ENCODE measurements at places on chromosomes 5 and 9.

DNA sequence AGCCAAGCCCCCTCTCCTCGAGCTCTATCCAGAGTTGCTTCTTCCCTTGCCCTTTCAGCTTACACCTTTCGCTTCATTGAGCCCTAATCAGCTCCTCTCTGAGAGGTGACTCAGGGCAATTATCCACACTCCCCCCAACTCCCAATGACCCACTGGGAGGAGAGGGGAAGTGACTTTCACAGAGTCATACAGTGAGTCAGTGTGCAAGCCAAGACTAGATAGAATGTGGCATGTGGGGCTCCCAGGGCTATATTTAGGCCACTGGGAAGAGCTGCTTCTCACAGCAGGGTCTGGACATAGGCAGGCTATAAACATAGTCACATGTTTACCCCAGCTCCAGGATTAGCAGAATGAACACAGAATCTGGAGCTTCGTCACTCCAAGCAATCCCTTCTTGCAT, 57.4 kb downstream of the NRG2 start:
- no peak for DNase-seq

GRCh38 chr9:129383019-129383560, 205.0 kb upstream of the IER5L start:
- DNase-seq: peak; percentile 63

DNA sequence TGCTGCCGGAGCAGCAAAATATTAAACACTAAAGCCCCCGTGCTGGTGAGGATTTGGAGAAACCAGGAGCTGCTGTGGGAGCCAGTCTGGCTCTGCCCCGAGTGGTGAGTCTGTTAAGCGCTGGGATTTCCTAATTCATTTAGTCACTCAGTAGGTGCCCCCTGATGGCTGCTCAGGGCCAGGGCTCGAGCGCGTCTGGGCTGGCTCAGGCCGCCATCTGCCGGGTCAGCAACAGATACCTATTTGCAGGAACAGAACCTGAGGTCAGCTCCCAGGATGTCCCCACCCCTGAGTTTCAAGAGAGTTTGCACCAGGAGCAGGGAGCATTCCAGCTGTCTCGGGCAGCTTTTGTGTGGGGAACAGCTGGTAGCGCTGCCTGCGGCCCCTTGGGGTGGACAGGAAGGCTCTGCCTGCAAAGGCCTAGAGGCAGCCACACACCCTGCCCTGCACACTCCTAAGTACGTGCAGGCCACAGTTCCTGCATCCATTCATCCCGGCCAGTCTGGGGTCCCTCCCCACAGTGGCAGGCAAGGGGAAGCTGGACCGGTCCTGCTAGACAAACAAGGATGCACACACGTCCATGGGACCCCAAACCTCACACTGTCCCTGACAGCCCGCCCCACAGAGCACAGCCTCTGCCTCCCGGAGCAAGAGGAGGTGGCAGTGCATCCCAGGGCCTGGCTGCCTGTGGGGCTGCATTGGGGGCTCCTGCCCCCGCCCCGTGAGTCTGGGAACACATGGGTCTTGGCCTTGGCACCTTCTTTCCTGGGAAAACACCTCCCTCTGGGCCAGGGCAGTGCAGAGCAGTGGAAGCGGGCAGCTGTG, 83.7 kb downstream of the ADAMTS2 start:
- no peak for DNase-seq

- no peak for DNase-seq
These were observed 8.6 kb upstream of the ZNF169 start for GRCh38 chr9:94250456-94250855.

DNA sequence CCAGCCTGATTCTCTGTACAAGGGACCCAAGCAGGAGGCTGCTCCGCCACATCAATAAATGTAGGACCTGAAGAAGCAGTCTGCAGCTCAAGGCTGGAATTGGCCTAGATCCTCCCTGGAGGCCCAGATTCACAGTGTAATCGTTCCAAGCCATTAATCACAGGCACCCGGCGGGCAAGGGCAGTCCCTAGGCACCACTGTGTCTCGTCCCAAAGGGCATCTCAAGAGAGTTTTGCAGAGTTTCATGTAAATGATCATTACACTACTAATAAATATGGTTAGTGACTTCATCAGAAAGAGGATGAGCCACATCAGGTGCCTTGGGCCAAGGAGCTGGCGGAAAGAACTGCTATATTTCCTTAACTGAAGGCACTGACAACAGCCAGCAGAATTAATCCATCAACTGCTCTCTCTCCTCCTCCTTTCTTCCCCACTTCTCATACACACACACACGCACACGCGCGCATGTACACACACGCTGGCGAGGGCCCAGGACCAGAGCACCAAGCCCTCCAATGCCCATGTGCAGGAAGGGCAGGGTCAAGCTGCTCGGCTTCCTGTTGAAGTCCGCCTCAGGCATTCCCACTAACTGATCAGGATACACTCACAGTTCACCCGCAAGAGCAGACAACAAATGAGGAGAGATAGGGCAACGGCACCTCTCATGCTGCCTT, 33.9 kb downstream of the GNAQ start:
- DNase-seq: peak; percentile 55

- DNase-seq: no peak
These were observed 67.2 kb downstream of the ZNF354C start for GRCh38 chr5:179127136-179128040.

- DNase-seq: no peak
These were observed 15.6 kb downstream of the NIM1K start for GRCh38 chr5:43207601-43208000.

DNA sequence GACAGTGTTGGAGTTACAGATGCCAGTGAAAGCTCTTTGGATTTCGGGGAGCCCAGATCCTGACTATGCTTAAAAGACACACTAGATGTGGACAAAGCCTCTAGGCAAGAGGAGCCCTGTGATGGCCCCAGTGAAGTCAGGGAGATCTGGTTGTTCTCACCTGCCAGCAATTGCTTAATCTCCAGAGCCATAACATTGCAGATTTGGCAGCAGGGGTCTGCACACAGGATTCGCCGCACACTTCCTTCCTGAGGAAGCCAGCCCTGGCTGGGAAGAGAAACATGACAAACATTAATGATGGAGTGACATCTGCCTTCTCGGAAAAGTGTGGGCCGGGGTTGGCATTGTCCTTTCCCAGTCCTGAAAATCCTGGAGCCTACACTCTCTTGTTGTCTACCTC, 65.2 kb upstream of the PHF24 start:
- DNase-seq: no peak

DNA sequence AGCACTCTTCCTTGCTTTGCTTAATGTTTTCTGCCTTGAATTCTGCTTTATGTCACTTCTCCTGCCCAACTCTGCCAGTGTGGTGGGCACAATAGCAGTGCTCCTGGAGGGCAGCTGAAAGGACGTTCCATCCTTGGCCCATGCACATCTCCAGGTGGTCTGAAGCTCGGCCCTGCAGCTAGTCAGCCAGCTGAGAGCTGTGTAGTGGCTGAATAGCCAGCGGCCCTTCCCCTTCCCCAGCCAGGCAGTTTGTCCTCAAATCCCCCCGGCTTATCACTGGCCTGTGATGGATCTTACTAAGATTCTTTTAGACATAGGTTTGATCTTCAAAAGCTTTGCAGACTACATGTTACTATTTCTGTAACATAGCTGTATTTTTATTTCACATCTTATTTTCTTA, 42.7 kb upstream of the ANGPTL2 start:
- DNase-seq: no peak

- no peak for DNase-seq
These were observed 287.6 kb upstream of the MSX2 start for GRCh38 chr5:174436750-174437149.

DNA sequence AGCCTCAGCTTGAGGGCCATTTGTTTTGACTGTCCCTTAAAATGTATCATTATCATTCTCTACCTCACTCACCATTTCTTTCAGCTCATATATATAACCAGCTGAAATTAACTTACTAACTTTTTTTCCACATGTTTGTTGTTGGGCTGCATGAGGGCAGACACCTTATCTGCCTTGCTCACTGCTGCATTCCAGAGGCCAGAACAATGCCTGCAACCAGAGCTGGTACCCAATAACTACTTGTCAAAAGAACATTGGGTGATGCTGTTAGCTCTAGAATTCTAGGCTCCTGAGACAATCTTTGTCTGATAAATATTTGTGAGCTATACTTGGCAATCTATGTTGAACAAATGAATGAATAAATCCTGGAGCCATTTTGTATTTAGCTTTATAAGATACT, 68.3 kb downstream of the HTR4 start:
- no peak for DNase-seq

GRCh38 chr5:10913841-10914240, 152.8 kb upstream of the DAP start:
- no peak for DNase-seq

DNA sequence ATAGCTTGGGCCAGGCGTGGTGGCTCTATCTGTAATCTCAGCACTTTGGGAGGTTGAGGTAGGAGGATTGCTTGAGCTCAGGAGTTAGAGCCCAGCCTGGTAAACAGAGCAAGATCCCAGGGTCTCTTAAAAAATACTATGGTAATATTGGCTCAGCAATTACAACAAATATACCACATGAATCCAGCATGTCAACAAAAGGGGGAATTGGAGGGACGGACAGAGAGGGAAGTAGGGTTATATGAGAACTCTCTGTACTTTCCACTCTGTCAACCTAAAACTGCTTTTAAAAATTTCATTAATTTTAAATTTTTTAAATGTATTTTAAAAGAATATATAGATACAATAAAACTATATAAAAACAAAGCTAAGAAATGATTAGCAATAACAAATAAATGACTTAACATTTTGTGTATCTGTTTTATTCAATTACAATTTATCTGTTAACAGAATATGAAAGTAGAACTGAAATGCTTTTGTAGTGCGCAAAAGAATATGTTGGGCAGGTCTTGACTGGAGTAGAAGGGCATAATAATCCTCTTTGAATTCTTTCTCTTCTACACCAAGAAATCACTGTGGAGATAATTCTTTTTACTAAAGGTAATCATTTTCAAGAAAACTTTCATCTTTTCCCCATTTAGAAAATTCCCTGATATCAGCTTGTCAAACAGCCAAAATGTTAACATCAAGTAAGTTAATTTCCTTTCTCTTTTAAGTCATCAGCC, 12.9 kb upstream of the CDC42SE2 start:
- no peak for DNase-seq

GRCh38 chr9:114324492-114324891, 1.6 kb downstream of the ORM1 start:
- DNase-seq: no peak

DNA sequence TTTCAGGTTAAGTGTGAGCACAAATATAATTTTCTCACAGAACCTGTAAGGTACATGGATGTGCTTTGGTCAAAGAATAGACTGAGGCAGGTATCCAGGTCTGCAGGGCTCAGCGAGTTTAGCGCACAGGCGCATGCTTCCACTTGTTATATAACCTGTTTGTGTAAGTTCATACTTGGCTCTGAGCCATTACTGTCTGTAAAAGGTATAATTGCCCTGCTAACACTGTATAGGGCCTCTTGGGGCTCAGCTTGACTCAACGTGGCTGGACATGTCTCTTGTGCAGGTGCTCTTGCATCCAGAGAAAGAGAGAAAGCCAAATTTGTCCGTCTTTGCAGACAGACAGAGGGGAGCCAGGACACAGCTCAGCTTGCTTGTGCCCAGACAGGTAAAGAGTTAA, 759.6 kb downstream of the MTRR start:
- no peak for DNase-seq

- no peak for DNase-seq
These were observed 9.5 kb downstream of the NUDT2 start for GRCh38 chr9:34338665-34339385.

- no peak for DNase-seq
These were observed 67.1 kb upstream of the SSBP2 start for GRCh38 chr5:81817980-81818379.

- DNase-seq: no peak
These were observed 26.5 kb upstream of the ADRB2 start for GRCh38 chr5:148799737-148800527.

- DNase-seq: no peak
These were observed 15.3 kb downstream of the PLPP7 start for GRCh38 chr9:131304676-131305355.
